ENCODE measurements at places on chromosomes 11 and 22.

- DNase-seq = no peak
Observed at GRCh38 chr11:113272927-113273615, 41.3 kb upstream of the TTC12 start.

- DNase-seq = no peak
Observed at GRCh38 chr11:114243461-114244372, 52.5 kb upstream of the NNMT start.

DNA sequence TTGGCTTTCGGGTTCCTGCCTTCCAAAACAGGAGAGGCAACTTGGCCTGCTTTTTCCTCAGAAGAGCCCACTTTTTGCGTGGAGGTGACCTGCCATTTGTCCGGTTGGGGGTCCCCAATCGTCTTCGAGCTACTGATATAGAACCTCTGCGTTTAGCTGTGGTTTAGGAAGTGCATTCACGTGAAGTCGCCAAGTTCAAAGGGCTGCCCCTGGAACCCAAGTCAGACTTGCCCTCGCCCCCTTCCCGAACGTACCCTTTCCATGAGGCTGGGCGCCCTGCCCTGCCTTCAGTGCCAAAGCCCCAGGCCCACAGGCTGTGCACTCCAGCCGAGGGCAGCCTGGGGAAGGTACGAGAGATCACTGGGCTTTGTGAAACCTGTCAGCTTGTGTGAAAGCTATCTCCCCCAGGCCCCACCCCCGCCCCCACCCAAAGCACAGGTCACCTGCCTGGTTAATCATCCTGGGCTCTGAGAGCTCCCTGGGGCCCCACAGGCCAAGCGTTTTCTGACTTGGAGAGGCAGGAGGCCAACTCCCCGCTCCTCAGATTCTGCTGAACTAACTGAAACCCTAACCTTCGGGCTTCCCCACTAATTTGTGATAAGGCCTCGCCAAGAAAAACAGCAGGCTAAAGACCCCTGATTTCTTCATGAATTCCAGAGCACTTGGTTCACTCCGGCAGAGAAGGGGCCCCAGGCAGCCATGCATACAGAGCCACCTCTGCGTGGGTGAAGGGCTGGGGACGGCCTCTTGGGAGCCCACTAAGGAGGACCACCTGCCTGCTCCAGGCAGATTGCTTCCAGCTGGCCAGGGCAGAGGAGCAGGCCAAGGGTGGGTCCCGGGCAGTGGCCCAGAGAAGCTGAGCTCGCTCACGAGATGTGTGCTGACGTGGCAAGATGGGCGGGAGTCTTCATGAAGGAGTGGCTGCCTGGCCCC is 25.8 kb upstream of the KCNQ1OT1 start:
- no peak for DNase-seq

GRCh38 chr11:94671553-94672366 is 96.4 kb upstream of the AMOTL1 start:
- no peak for DNase-seq

GRCh38 chr11:18566406-18566805 is 22.1 kb downstream of the UEVLD start:
- DNase-seq = no peak

All from HT-29 (cell line).